ENCODE measurements at places on chromosomes 2 and 18. TPM values are rescaled to one million over a fixed set of nuclear protein-coding genes. Genes with fewer than 3 reads are reported as not detected.

The CCL20 gene
- 6.2 TPM for total RNA-seq

The SPDYA gene
- 0.15 TPM for total RNA-seq

The AQP4 gene
- not detected for total RNA-seq

The SLC8A1 gene
- 0.26 TPM for total RNA-seq

The RUFY4 gene
- not detected for total RNA-seq

The CFAP210 gene
- 0.50 TPM for total RNA-seq

The REEP1 gene
- 1.1 TPM for total RNA-seq

The SIX3 gene
- 0.39 TPM for total RNA-seq

The MTERF4 gene
- total RNA-seq: 22.7 TPM
